ENCODE measurements at places on chromosomes 1 and 21.

DNA sequence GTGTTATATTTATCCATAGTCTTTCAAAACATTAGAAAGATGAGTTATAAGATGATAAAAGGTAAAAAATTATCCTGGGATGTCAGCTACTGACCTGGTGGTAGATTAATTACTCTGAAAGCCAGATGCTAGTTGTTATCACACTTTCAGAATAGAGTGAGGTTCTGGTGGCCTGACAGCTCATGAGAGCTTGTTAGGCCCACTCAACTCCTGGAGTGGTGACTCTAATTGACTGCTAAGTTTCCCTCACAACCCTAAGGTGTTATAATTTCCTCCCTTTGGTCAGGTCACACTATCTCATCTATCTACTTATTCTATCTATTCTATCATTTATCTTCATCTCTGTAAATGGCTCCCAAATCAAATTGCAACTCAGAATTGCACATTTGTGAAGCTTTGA lies 90.1 kb downstream of the ZNF648 start:
- DNase-seq: no peak

DNA sequence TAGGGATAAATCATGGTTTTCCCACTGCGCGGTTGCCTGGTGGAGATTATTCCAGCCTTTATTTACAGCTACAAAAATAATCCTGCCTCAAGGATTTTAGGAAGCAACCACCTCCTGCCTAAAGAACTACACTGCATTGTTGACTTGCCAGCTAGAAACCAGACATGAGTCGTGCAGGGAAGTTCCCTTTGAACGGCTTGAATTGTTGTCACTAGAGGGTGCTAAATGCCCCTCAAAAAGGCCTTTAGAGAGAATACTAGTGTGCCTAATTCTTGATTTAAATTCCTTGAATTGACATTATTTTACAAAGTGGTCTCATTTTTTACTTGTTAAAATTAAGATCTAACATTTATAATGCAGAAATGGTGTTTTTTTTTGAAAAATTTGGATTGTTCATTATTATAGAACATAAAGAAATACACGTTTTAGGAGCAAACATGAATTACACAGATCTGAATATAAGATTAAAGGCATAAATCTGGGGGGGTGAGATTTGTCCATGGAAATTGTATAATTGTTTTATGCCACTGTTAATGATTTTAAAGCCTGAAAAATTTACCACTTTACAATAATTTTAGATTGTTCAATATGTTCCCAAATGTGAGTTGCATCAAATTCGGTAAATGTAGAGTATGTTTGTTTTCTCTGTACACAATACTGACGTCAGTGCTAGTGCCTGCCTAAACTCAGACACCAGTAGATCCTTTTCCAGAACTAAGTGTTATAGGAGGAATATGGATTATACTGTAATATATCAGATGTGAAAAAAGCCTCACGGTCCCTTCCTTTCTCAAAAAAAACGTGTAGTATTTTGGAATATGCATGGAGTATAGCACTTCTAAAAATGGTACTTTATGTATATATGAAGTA lies 7.6 kb upstream of the ERG start:
- DNase-seq: no peak

DNA sequence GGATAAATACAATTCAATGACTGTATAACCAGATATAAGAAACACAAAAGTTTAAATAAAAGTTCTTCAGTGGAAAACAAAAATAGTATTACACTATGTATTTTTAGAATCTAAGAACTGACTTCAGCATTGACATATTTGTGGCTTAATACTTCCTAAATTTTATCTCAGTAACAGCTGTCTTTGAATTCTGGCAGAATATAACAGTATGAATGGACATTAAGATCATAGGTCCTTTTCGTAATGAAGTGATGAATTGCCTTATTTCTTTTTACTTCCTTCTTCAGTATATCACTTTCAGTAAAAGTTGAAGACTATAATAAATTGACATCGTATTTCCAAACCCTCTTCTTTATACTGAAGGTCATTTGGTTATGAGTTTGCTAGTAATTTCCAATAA lies 1030.0 kb downstream of the MRPL39 start:
- no peak for DNase-seq

GRCh38 chr21:42705346-42705745 lies 51.9 kb downstream of the PDE9A start:
- no peak for DNase-seq

Data from CD4-positive, alpha-beta T cell (primary cell).